Stimulated activated CD8-positive, alpha-beta memory T cell treated with anti-CD3 and anti-CD28 coated beads, Interleukin-4, amount 100 ng/mL, for 1 hour (primary cell): ENCODE measurements at places on chromosomes 1 and 21.

- DNase-seq, result no peak
These were observed 39.8 kb upstream of the RGS8 start for GRCh38 chr1:182724215-182724614.

DNA sequence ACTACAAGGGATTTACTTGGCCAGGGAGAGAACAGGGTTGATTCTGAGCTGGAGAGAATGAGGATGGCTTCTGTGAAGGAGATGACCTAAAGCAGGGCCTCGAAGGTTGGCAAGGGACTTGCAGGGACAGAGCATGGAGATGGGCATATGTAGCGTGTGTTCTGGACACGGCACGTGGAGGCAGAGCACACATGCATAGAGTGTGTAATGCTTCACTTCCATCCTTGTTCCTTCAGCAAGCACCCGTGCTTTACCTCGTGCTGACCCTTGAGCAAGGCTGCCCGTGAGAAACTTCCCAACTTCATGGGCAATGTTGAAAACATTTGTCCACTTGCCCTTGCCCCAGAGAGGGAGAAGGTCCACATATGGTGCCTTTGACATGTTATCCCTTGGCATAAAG lies 33.1 kb downstream of the NFIA start:
- DNase-seq, result no peak

DNA sequence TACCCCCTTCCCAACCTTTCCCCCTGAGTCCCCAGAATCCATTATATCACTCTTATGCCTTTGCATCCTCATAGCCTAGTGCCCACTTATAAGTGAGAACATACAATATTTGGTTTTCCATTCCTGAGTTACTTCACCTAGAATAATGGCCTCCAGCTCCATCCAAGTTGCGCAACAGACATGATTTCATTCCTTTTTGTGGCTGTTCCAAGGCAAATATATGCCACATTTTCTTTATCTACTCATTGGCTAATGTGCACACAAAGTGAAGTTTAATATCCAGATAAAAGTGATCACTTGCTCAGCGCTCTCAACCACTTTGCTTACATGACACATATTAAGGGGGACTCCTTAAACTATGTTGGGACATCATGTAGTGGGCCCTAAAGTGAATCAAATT lies 72.4 kb upstream of the TIAM1 start:
- DNase-seq, result no peak

DNA sequence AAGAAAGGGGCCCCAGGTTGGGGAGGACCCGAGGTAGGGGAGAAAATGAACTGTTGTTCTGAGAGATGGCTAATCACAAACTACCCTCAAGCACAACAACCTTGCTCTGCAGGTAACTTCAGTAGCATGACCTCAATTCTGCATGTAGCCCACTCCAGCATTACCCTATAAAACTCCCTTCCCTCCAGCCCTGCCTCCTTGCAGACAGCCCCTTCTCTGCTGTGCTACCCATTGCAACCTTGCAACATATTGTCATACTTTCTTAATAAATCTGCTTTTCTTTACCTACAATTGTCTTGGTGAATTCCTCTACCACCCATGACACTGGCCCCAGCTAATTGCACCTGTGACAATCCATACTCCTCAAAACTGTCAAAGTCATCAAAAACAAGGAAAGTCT lies 428.9 kb downstream of the MATN1 start:
- no peak for DNase-seq

DNA sequence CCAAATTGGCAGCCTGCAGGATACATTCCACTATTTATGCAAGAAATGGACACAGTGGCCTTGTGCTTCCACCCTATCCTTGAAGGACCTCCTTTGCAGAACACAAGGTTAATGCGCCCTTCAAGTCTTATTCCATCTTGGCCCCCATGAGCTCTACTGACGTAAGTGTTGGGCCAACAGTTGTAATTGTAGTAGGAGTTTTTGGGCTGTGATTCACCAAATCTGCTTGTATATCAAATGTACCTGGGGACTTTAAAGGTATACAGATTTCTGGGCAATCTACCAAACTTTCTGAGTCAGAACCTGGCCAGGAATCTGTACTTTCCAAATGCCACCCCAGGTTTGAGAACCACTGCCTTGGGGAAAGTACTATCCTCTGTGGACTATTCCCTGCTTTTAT lies 100.9 kb upstream of the MARK1 start:
- no peak for DNase-seq

DNA sequence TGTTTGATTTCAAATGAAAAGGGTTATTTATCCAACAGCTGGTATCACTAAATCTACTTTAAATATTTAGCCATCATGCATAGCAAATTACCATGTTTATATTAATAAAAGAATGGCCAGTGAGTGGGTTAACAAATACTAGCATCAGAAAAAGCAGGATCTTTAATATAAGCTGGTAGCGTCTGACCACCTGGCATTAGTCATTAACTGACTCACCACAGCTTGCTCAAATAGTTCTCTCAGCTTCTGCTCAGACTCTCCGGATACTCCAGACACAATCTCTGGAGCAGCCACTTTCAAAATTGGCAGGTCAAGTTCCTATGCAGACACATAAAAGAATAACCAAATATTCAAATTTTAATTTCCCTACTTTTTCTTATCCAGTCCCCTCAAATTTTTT lies 29.6 kb downstream of the NVL start:
- DNase-seq, result no peak

DNA sequence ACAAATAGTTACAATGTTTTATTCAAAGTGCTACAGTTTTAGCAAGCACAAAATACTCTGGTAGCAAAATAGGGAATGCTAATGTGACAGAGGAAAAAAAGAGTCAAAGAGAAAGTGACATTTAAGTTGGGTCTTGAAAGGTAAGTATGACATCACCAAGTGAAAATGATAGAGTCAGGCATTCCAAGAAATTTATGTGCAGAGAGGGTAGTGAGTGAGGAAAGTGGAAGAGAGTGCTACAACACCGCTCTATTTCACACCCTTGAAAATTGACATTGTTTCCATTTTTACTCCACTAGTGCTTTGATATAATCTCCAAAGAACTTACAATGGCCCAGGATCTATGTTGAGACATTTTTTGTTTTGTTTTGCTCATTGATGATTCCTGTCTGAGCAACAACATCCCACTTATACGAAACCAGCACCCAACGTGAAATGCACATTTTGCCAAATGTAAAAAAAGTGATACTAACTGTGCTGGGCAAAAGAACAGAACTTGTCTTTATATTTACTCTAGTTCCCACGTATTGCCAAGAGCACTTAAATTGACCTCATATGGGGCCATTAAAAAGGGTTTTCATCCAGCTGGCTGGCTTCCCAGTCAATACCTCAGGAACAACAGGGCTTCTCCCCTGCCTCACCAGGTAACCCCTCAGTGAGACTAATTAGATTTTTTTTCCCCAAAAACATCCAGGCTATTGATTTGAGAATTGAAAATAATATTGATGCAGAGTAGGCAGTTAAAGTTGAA lies 206.3 kb upstream of the NR5A2 start:
- DNase-seq, result no peak

DNA sequence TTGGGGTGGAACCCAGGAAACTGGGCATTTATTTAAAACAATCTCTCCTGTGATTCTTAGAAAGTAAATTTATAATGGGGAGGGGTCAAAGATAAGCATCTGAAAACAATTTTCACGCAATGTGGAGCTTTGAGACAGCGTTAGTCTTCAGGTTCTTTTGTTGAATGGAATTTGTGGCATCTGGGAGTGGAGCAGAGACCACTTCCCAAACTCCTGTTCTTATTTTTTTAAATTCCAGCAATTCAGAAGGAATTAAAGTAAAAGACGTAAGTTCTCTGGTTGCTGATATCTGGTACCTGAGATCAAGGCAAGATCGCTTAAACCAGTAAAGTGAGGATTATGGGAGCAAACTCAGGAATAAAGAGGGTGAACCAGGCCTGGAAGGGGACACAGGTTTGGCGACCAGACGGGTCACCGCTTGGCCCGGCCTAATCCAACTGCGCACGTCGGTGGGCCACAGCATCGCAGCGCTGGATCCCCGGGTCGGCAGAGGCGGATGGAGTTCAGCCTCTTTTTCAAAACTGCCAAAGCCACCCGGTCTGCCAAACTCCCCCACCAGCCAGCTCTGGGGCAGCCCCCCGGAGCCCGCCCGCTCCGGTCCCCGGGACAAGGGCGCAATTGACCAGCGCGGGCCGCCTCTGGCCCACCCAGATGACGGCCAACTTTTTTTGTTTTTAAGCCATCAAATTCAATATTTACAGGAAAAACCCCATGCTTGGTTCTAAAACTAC lies 754 bp upstream of the PDPN start:
- DNase-seq, result no peak

GRCh38 chr1:109438798-109439297 lies 12.6 kb upstream of the PSMA5 start:
- no peak for DNase-seq

DNA sequence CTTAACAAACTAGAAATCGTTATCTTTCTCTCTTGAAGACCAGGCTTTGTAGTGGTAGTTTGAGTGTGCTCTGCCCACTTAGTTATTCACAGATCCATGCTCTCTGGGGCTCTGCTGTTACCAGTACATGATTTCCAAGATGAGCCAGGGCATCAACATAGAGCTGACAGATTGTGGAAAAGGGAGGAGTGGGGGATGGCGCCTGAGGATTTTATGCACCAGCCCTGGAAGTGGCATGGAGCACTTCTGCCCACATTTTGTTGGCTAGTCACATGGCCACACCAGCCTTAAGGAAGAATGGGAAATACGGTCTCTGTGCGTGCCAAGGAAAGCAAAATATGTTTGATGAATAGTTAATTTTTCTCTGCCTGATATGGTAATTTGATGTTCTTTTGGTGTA lies 18.2 kb downstream of the TSNAX start:
- DNase-seq, result no peak

DNA sequence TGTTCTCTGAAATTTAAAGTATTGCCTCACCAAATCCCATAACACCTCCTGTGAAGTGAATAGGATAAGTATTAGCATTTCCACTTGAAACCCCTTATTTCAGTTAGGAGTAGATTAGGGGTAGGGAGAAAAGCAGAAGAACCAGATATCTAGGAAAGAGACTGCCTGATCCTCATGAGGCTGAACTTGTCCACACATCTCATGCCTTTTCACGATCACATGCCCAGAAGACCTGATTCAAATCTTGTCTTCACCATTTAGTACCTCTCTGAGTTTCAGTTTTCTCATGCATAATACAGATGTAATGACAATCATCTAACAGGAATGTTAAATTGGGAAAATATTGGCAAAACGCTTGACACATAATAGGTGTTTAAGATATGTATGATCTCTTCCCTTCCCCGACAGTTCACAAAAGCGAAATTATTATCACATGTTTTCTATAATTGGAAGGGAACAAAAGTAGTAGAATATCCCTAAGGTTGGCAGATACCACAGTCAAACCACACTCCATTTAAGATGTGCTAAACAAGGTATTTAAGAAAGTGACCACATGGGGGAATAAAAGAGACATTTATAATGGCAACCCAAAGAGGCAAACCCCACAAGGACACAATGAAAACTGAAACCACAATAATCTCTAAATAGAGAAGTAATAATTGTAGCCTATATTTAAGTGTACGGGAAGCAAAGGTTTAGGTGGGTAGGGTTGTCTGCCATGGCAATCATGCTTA lies 25.2 kb downstream of the GFI1 start:
- no peak for DNase-seq
